ENCODE measurements at places on chromosomes 7 and 10.

- DNase-seq: no peak
Measured at GRCh38 chr10:14200698-14201544, 129.8 kb downstream of the FRMD4A start.

GRCh38 chr10:14185316-14186045 lies 145.2 kb downstream of the FRMD4A start:
- DNase-seq: no peak

DNA sequence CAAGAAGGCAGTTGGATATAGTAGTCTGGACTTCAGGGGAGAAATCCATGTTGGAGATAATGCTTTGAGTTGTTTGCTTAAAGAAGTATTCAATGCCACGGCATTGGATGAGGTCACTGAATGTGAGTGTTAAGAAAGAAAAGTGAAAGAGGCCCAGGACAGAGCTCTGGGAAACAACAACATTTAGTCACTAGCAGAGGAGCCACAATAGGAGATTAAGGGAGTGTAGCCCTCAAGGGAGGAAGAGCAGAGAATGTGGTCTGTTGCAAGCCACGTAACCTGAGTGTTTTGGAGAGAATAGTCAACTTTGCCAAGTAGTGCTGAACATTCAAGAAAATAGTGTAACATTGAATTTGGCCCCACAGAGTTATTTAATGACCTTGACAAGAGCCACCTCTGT lies 114.7 kb downstream of the MYO3A start:
- no peak for DNase-seq

- peak; percentile 42 for DNase-seq
Measured at GRCh38 chr7:32427769-32428291, 62.4 kb downstream of the LSM5 start.

- no peak for DNase-seq
Measured at GRCh38 chr10:55063811-55064210, 262.8 kb upstream of the PCDH15 start.

DNA sequence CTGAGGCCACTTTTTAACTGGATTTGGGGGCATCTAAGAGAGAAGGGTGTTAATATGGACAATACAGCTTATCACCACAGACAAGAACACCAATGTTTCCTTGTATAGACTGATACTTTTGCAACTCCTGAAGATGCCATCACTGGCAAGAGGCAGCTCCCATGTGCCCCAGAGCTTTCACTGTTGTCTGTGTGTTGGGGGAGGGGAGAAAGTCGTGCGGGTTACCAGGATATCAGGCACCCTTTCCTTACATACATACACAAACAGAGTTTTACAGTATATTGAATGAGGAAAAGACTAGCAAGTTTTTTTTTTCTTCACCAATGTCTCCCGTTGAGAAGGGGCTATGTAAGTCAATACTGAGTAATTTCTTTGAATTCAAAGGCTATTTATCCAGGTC lies 4.1 kb upstream of the DLX6 start:
- no peak for DNase-seq

DNA sequence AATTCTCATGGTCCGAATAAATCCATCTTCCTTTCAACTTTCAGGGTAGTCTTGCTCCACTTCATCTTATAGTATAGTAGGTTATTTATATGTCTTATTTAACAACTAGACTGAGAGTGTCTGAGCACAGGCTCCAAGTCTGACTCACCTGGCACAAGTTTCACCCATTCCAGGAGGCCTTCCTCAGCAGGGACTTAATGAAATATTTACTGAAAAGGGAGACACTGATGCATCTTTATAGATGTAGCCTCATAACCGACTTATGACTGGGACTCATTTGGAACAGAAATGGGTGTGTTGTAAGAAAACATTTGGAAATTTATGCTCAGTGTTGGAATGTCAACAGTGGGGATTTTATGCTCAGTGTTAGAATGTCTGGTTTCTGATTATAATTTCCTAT lies 59.9 kb downstream of the CH25H start:
- DNase-seq: no peak

- no peak for DNase-seq
Measured at GRCh38 chr7:150703209-150703608, 13.2 kb upstream of the GIMAP1 start.
